Stimulated activated CD4-positive, alpha-beta T cell treated with anti-CD3 and anti-CD28 coated beads, Interleukin-1b, Interleukin-23, amount 100 ng/mL, for 4 hours (primary cell): ENCODE measurements at places on chromosomes 6 and 20.

GRCh38 chr6:53124131-53124800 lies 24.4 kb downstream of the GCM1 start:
- no peak for DNase-seq

DNA sequence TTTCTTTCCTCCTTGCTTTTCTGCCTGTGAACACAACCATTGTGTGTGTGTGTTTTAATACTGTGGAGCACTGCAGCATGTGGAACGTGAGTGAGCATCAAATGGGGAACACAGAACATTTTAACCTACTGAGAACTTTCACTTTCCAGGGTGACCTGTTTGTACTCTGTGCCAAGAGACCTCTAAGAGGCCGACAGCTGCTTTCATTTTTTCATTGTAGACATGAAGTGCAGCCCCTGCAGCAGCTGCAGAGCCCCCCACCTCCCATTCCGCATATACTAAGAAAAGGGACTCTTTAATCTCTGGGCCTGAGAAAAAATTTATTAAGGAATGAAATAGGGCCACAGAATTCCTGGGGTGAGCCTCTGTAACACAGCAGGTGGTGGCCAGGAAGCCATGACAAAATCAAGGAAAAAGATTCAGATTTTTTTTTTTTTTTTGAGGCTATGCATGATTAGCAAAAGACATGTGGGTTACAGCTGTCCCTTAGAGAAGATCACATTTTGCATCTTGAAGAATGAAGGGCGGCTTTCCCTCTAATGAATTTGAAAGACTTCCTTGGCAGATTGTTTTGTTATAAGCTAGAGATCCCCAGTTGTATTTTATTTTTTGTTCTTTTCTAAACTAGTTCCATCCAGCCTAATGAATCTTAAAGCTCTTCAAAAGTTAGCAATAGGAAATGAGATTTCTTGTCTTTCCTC lies 503.4 kb downstream of the CD109 start:
- DNase-seq, result no peak

DNA sequence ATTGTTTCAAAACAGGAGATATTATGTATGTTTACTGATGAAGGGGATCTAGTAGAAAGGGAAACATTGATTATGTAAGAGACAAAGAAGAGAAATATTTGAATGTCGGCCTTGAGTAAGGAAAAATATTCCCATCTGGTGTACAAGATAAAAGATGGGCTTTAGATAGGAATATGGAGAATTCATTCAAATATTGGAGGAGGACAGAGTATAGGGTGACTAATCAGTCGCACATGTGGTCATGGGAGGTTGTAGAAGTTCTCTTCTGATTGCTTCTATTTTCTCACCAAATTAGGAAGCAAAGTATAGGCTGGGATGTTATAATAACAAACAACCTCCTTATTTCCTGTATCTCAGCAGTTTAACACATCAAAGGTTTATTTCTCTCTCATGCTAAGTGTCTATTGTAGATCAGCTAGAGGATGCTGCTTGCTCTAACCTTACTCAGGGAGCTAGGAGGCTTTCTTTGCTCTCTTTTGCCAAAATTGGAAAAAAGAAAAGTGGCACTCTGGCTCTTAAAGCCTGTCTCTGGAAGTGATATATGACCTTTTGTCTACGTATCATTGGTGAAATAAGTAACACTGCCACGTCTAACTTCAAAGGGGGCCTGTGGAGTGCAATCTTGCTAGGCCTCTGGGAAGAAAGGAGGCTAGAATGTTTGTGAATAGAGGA lies 1.2 kb upstream of the HDDC2 start:
- DNase-seq, result no peak

GRCh38 chr6:155188707-155189496 lies 74.9 kb upstream of the CLDN20 start:
- DNase-seq, result no peak

- DNase-seq, result no peak
Observed at GRCh38 chr20:21083825-21084325, 22.3 kb downstream of the LINC00237 start.

GRCh38 chr6:135014353-135014832 lies 40.2 kb downstream of the HBS1L start:
- no peak for DNase-seq

- no peak for DNase-seq
Observed at GRCh38 chr6:81700414-81700813, 52.1 kb downstream of the TENT5A start.

DNA sequence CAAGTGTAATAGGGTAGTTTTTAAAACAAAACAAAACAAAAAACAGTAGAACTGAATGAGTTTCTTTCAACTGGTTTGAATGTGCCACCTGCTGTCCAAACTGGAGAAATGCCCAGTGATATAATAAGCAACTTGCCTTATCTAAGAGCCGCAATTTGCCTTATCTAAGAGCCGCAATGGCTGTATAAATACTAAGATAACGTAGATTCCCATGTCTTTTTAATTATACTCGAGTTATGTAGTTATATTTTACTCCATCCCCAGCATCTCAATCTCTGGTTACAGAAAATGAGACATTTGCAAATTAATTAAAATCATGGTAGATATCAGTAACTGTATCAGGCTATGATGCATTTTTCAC lies 67.2 kb downstream of the RPP40 start:
- no peak for DNase-seq

DNA sequence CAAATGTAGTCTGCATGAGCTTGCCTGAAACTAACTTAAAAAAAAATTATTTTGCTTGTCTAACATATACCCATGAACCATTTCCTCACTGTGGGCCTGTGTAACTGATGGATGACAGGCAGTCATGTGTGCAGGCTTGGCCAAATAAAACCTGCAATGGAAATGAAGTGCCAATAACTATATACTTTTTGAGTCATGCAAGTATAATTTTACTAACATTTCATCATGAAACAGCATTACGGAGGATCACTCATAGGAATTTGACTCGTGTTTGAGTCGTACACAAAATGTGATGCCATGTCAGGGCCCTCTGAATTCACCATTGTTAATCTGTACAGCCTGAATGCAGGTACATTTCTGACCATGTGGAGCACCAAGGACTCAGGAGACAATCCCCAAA lies 46.6 kb downstream of the HDDC2 start:
- DNase-seq, result no peak

DNA sequence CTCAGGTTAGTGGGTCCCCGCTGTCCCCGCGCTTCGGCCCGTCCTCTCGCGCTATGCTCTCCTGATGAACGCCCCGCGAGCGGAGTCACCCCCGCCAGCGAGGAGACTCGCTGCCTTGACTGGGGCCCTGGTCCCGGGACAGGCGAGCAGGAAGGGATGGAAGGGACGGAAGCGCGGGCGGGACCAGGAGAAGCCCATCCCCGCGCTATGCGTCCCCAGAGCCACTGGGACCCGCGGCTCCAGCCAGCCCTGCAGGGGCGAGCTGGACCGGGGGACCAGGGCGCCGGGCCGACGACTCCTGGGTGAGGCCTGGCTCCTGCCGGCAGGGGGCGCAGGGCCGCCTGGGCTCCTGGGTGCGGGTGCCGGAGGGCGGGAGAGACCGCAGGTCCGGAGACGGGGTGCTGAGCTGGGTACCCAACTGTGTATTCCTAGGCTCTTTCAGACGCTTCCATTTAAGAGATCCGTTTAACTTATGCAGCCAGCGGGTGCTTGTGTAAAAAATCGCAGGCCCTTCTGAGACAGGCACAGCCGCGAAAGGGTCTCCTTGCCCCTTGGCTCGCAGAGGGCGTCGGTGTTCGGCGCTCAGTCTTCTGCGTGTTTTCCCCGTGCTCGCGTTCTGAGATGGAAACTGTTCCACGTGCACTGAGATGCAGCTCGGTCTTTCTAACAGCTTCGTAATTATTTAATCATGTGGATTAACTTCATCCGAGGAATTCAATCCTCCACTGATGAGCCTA lies 580 bp upstream of the SYCP2 start:
- peak; percentile 66 for DNase-seq

DNA sequence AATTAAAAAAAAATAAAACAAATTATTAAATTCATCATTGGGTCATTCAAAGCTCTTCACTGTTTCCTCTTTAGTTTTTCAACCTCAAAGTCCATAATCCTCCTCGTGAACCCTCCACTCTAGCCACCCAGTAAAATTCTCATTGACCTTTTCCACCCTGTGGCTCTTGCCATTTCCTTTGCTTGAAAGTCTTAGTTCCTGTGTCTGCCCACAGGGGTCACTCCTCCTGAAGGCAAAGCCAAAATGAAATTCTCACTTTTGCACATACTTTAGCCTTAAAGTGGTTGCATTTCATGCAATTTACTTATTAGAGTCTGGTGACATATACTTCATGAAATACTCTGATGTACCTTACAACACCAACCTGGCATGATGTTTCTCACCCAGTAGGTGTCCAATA lies 263.7 kb downstream of the BMP2 start:
- DNase-seq, result no peak

DNA sequence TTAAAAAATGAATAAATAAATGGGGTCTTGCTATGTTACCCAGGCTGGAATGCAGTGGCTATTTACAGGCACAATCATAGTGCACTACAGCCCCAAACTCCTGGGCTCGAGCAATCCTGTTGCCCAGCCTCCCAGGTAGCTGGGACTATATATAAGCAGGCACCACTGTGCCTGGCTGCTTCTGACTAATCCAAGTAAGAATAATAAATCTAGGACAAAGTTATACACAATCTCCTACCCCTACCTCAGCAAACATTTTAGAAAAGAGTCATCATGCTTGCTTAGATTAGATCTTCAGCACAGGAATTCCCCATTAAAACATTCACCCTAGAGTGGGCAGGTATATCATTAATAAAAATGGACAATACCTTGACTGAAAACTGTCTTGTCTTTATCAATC lies 124.6 kb downstream of the REV3L start:
- DNase-seq, result no peak

DNA sequence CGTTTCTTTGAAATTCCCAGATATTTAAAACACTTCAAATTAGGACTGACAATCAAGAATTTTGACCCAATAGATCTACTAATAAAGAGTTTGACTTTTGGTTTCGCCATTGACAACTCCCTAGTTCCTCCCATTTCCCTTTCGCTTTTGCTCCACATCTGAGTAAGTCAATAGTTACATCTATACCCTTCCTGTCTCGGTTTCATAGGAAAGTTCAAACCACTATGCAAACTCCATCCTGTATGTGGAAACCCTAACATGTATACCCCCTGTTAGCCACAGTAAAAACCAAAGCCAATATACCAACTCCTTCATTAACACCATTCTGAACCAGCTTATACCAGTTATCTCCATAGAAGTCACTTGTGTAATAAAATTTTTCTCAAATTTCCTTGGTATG lies 311.1 kb downstream of the MMUT start:
- DNase-seq, result no peak
